ENCODE measurements at places on chromosomes 4 and X.

- DNase-seq: no peak
Observed at GRCh38 chr4:79209822-79210635, 115.8 kb downstream of the NAA11 start.

- DNase-seq: no peak
Observed at GRCh38 chrX:31591355-31591754, 519.5 kb upstream of the FTHL17 start.

- DNase-seq: no peak
Observed at GRCh38 chr4:5863461-5864113, 29.3 kb downstream of the CRMP1 start.

DNA sequence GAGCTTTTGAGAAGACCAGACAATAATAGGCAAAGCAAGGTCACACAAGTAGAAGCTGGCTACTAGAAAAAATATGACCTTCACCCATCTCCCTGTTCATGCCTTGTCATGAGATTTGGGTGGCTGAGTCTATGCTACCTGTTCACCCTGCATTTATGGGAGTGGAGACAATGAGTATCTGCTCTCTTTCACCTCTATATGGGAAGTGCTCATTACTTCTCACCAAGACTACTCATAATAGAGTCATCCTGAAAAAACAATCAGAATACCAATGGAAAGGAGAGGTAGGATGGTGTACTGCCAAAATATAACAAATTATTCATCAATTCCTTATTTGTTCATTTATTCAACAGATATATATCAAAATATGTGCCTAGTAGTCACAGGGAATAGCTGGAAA is 921.8 kb upstream of the INTU start:
- DNase-seq: no peak

DNA sequence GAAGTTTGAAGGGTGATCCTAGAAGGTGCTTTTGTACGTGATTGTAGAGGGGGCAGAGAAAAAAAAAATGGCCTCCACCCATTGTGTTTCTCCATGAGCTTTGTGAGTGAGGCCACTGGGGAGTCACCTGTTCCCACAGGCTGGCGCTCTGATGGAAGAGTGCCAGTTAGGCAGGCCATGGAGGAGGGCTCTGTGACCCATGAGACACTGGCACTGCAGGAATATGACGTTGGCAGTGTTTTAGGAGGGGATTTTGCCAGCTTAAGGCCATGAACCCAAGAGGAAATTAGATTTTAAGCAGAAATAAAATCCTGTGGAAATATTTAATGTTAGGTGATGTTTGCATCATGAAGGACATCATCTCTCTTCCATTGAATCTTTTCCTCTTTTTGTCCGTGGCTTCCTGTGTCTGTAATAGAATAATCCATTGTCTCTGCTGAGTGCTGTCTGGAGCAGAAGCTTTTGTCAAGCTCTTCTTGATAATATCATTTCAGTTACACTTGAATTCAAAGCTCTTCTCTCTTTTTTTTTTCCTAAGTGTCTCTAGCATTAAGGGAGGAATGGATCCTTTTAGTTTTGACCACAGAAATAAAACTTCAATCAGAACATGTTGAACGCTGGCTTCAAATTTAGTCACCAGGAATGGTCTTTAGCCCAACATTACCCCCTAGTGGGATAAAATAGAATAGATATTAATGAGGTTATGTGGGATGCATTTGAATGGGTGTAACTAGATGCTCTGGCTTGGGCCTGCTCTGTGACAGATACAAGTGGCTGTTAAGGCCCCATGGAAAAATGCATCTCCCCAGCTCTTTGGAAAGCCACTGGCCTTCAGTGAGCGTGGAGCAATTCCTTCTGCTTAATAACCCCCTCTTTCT is 41.0 kb upstream of the UCP1 start:
- no peak for DNase-seq

GRCh38 chr4:127730142-127730913 is at the start of gene SLC25A31:
Gene SLC25A31 (plus strand): TSS chr4:127730400. CDS start chr4:127730546, 146 bp downstream.
- DNase-seq: no peak

All from CD4-positive, alpha-beta T cell treated with Interferon gamma for 1 hour (primary cell).